ENCODE measurements at places on chromosomes 6 and 20. TPM values are rescaled to one million over a fixed set of nuclear protein-coding genes. Genes with fewer than 3 reads are reported as not detected.

DNA sequence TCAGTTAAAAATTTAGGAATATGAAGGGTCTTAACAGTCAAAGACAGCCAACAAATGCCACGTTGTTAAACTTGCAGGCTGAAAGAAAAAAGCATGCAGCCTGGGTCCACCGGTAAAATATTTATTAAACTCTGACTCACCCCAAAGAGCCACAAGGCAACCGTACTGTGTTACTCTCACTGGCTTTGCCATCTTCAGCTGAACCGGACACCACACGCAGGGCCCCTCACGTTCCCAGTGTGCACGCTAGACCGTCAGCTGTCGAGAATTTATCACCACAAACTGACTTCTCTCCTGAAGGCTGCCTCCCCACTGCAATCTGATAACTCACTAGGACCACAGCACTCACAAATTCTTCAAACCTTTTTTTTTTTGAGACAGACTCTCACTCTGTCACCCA lies 30.7 kb downstream of the HUS1B start:
- no peak for DNase-seq

DNA sequence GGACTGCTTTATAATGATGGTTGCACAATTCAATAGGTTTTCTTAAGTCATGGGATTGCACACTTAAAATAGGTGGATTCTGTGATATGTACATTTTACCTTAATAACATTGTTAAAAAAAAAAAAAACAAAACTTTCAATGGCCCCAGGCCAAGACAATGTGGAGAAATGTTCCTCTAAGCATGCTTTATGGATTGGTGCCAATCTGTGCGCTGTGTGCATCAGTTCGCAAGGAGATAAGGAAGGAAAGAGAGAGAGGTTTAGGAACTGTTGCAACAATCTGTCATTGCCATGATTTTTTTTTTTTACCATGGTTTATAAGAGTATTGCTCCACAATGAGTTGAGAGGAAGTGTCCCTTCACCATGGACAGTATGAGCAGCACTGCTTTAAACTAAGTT lies 399.6 kb downstream of the PTPRT start:
- no peak for DNase-seq

ZSCAN31 gene
- 6.2 TPM for total RNA-seq

DNA sequence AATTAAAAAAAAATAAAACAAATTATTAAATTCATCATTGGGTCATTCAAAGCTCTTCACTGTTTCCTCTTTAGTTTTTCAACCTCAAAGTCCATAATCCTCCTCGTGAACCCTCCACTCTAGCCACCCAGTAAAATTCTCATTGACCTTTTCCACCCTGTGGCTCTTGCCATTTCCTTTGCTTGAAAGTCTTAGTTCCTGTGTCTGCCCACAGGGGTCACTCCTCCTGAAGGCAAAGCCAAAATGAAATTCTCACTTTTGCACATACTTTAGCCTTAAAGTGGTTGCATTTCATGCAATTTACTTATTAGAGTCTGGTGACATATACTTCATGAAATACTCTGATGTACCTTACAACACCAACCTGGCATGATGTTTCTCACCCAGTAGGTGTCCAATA lies 263.7 kb downstream of the BMP2 start:
- DNase-seq, result no peak

DNA sequence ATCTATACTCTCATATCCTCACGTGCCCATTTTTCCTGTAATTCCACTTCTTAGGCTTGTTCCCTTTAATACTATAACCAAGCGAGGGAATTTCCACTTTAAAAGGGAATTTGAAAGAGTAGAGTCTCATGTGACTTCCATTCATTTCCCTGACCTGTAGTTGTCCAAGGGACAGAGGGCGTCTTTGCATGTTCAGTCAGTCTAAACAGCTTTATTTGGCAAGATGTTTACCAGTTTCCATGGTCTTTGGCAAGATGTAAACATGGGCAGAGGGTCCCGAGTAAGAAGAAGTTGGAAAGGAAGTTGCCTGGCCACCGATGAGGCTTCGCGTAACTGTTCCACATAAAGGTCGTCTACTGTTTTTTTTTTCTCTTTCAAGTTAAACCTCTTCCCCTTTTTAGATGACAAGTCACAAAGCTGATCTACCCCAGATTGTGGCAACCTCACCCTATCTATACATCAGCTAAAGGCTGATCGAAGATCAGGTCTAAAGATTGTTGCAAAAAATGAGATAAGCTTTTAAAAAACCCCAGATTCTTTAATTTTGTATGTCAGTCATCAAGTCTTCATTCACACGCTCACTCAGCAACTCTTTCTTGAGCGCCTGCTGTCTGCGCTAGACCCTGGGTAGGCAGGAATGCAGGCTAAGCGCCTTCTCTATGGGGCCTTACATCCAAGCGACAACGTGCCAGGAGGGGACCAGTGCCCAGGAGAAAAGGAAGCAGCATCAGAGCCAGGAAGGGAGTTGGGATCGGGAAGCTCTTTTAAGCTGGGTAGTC lies 31.7 kb upstream of the CCR6 start:
- DNase-seq, result no peak

GRCh38 chr20:46959081-46959692 lies 64.5 kb downstream of the EYA2 start:
- no peak for DNase-seq

MEI4 gene
- 1.1 TPM for total RNA-seq

DNA sequence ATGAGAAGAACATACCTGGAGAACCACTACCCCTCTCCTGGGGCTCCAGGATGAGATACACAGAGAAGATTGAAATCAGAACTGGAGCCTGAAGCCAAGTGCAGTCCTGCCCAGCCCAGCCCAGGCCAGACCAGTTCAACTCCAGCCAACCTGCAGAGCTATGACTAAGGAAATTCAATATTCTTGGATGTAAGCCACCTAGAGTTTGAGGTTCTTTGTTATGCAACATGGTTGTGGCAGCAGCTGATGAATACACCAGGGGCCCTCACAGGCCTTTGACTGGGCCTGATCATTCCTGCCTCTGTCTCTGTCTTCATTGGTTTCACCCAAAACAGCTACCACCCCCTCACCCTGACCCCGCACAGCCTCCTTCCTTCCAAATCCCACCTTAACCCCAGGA lies 167.8 kb downstream of the LRFN2 start:
- DNase-seq, result no peak
